Hematopoietic multipotent progenitor cell treated with erythropoietin and hydrocortisone succinate and interleukin-3 and kit ligand, for 15 days (in vitro differentiated cells): ENCODE measurements at places on chromosomes 6 and 20.

- no peak for DNase-seq
Measured at GRCh38 chr6:5094327-5094726, 9.2 kb downstream of the PPP1R3G start.

DNA sequence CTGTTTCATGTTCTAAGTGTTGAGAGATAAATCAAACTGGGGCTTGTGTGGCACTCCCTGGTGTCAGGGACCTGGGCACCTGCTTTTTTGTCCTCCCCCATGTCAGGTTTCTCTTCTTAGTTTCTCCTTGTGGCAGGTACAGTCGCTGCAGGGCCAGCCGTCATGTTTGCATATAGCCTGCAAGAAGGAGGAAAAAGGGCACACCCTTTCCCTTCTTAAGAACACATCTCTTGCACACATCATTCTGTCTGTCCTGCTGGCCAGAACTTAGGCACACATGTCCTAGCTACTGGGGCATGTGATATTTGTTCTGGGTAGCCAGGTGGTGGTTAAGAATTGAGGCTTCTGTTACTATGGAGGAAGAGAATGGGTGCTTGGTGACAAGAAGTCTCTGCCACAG is 27.9 kb downstream of the CDC5L start:
- DNase-seq = no peak

- no peak for DNase-seq
Measured at GRCh38 chr20:46324960-46325703, 16.8 kb upstream of the CDH22 start.

GRCh38 chr20:58512808-58513552 is 2.2 kb downstream of the APCDD1L start:
- no peak for DNase-seq

DNA sequence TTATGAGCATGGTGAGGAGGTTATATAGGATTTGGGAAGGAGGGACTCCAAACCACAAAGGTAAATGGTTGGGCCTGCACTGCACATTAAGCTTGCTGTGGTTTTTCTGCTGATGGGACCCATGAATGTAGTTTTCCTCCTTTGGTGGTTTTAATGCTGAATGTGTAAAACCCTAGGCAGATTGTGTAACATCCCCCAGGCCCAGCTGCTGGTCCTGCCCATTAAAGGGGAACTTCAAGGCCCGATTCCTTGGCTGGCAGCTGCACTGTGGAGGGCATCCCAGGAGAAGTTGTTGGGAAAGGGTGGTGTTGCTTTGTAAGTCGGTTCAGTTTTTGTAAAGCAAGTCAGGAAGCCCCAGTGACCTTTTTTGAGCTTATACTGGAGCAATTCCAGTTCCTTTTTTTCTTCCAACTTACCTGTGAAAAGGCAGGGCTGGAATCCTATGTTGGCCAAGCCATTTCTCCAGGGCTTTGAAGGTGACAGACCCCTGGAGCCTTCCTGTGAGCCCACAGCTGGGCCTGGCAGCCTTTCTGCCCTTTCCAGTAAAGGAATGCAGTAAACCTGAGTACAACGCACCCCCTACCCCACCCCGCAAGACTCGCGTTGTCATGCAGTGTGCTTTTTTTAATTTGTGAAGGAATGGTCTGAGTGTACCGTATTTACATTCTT is 43.1 kb upstream of the NAA20 start:
- no peak for DNase-seq

GRCh38 chr20:57262301-57262700 is 4.1 kb downstream of the BMP7 start:
- no peak for DNase-seq

DNA sequence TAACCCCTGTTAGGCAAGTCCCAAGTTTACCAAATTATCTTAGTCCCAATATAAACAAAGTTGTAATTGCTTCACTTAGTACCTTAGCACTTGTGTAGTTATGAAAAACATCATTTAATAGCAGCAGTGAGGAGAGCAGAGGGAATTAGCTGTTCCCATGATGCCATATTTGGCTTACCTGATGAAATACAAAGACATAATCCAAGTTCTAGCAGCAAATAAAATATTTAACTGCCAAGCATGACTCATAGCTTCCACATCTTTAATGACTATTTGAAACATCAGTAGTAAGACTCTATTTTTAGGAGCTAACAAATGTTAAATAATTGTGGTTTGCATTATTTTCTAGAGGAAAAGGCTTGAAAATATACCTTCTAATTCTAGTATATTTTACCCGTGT is 94.0 kb upstream of the MCHR2 start:
- DNase-seq = no peak

DNA sequence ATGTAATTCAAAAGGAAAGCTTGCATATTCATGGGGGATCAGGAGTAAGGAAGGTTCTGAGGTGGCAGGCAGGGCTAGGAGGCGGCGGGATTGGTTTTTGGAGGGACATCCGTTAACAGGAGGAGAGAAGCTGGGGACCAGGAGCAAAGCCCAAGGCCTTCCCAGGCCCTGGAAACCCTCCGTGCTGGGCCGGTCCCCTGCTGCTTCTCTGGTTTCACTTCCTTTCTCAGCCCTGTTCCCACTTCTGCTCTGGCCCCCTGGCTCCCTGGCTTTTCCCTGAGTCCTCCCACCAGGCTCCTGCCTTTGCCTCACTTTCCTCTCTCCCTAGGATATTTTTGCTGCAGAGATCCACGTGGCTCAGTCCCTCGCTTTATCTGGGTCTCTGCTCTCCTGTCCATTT is 26.4 kb upstream of the SALL4 start:
- DNase-seq = no peak

DNA sequence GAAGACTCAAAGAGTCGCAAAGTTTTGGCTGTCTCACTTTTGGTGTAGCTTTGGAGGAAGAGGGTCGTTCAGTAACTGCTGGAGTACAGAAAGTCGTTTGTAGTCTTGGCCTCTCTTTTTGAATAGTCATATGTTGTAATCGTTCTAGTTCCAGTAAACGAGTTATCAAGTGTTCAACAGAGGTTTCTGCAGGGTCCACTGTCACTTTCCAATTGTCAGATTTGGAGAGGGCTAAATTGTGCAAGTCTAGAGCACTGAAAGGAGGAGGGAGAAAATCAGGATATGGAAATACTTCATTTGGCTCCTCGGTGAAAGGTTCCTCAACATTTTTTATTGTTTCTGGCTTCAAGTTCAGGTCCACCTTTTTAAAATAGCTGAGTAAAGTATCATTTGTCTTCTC is 9.7 kb downstream of the FAM217A start:
- no peak for DNase-seq

- no peak for DNase-seq
Measured at GRCh38 chr20:23021951-23022350, 13.2 kb upstream of the SSTR4 start.

DNA sequence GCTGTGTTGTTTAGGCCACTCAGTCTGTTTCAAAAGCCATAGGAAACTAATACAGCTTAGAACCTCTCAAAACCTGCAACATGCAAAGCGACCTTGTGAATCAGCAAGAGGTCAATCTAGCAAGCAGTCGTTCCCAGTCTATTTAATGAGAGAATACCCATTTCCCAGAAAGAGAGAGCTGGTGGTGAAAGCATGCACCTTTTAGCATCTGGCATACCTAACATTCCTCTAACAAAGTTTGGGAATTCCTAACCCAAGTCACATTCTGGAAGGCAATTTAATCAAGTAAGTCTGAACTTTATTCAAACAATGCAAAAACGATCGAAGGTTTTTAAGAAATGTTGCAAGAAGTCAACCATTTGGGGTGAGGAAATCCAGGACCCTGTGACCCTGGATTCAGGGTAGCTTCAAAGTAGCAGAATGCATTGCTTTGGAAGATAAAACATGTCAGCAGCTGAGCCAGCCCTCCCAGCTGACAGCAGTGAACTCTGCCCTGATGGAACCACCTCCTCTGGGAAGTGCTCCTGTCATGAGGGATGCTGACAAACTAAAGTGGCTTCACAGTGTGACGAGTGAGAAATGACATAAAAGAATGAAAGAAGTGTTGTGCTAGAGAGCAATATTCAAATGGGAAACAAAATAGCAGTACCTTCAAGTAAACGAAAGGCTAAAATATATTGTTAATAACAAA is 104.8 kb downstream of the GMDS start:
- no peak for DNase-seq

GRCh38 chr6:53268858-53269608 is 79.7 kb downstream of the ELOVL5 start:
- DNase-seq = no peak

- DNase-seq = no peak
Measured at GRCh38 chr6:39835821-39836295, 43.7 kb downstream of the DAAM2 start.

- DNase-seq = no peak
Measured at GRCh38 chr6:163092876-163093275, 321.6 kb upstream of the QKI start.

- DNase-seq = no peak
Measured at GRCh38 chr20:48631114-48632016, 196.4 kb downstream of the PREX1 start.

DNA sequence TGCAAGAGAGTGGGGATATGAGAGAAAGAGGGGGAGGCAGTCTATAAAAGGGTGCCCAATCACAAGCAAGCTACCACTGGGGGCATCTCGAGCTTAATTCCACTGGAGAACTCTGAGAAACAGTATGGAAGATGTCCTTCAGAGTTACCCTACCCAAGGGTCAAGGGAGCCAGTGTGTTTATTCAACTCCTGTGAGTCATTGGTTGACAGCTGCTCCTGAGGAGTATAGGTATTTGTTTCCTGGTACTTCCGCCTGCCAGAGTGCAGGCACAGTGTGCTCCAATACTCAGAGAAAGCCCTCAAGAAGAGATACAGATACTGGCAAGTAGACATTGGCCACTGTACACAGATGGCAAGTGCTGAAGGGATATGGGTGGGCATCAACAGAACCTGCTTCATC is 49.5 kb downstream of the ARHGAP40 start:
- DNase-seq = no peak

GRCh38 chr6:83917001-83917400 is 57.5 kb downstream of the CYB5R4 start:
- no peak for DNase-seq

GRCh38 chr20:41279546-41280225 is 37.8 kb downstream of the ZHX3 start:
- no peak for DNase-seq

DNA sequence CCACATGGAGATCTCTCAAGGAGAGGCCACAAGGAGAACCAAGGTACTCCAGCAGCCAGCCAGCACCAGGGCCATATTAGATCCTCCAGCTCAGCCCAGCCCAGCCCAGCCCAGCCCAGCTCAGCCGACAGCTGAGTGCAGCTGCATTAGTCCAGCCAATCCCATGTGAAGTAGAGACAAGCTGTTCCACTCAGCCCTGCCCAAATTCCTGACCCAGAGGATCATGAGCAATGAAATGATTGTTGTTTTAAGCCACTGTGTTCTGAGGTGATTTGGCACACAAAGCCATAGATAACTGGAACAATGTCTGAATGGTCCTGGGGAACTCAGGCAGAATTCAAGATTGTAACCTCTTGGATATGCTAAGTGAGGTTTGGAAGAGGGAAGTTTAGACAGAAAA is 59.5 kb upstream of the BMP2 start:
- DNase-seq = no peak

DNA sequence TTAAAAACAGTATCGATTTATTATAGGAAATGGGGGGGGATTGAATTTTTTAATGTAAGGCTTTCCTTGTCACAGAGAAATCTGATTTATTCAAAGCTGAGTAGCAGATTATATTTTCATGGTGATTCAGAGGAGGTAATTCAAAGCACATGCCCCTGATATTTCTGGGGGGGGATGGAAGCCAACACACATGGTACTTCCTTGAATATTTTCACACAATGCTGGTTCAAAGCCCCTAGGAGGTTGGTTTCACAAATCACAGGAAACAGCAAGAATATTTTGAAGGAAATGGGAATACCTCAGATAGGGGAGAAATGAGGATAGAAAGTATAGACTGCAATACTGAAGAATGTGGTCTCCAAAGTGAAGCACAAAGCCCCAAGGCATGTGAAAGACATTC is 98.8 kb downstream of the RTN4IP1 start:
- no peak for DNase-seq

- no peak for DNase-seq
Measured at GRCh38 chr20:13068336-13068735, 59.6 kb downstream of the SPTLC3 start.

- no peak for DNase-seq
Measured at GRCh38 chr6:137660296-137660731, 166.1 kb upstream of the OLIG3 start.

DNA sequence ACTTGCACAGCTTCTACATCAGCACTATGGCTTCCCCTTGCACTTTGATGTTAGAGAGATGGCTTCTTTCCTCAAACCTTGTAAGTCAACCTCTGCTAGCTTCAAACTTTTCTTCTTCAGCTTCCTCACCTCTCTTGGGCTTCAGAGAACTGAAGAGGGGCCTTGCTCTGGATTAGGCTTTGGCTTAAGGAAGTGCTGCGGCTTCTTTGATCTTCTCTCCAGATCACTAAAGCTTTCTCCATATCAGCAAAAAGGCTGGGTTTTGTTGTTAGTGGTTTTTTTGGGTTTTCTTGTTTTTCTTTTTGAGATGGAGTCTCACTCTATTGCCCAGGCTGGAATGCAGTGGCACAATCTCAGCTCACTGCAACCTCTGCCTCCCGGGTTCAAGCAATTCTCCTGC is 24.0 kb downstream of the CDK5RAP1 start:
- no peak for DNase-seq

DNA sequence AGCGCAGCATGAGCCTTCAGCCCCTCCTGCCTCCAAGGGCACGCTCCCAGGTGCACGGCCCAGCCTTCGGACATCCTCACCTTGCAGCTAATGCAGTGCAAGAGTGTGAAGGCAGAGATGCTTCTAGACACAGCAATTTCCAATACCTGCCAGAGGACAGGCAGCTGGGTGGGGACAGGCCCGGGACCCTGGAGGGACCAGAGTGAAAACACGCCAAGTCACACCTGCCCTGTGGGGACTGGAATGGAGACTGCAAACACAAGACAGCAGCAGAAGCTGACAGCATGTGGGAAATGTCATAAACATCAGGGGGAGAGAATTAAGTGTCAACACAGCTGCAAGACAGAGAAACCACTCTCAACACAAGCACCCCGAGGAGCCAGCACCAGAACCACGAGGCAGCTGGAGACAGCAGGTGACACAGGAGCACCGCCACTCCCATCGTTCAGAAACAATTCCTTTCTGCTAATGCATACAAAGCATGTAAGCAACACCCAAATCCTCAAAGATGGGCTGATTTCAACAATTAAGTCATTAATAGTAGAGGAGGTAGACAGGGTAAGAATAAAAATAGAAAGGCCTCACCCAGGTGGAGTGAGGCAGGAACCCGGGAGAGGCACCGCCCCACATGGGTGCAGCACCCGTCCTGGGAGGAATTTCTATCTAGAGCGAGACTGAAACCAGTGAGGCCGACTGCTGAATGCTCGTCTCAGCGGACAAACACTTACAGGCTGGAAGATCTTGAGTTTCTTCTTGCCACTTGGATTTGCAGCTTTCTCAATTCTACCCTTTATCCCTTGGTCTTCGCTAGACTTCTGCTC is 17.1 kb downstream of the DIDO1 start:
- no peak for DNase-seq

- DNase-seq = no peak
Measured at GRCh38 chr6:149680503-149680902, 32.0 kb upstream of the KATNA1 start.

- DNase-seq = no peak
Measured at GRCh38 chr20:59526242-59527225, 77.8 kb upstream of the PHACTR3 start.

- no peak for DNase-seq
Measured at GRCh38 chr6:75488033-75488432, 5.6 kb downstream of the FILIP1 start.

GRCh38 chr20:17613328-17614175 is 43.7 kb downstream of the DSTN start:
- no peak for DNase-seq

GRCh38 chr20:40958598-40958997 is 70.0 kb upstream of the TOP1 start:
- no peak for DNase-seq

- DNase-seq = no peak
Measured at GRCh38 chr20:18635380-18635779, 47.5 kb downstream of the DTD1 start.
